Islet precursor cell (in vitro differentiated cells): ENCODE measurements at places on chromosomes 13 and 19.

- peak; percentile 98 for DNase-seq
Measured at GRCh38 chr19:35648017-35648961, at the start of gene COX6B1. TSS of gene COX6B1 (plus strand) at chr19:35648323. CDS start at chr19:35651244, 2,921 bp downstream.

DNA sequence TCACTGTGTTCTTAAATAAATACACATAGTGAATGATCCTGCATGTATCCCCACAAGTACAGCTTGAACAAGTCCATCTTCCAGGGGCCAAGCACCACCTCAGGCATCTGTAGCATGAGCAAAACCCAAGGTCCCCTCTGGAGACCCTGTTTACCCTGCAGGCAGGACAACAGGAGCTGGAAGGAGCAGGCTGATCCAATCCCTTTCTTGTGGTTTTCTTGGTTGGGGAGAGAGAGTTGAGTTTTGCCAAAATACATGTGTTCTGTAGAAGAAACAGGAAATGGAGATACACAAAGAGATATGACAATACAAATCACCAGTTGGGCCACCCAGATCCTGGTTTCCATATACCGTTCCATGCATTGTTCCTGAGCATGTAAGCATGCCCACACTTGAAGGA lies 92.8 kb downstream of the SHISA2 start:
- no peak for DNase-seq

- DNase-seq, result no peak
Measured at GRCh38 chr19:41861116-41861768, 1.2 kb downstream of the RPS19 start.

DNA sequence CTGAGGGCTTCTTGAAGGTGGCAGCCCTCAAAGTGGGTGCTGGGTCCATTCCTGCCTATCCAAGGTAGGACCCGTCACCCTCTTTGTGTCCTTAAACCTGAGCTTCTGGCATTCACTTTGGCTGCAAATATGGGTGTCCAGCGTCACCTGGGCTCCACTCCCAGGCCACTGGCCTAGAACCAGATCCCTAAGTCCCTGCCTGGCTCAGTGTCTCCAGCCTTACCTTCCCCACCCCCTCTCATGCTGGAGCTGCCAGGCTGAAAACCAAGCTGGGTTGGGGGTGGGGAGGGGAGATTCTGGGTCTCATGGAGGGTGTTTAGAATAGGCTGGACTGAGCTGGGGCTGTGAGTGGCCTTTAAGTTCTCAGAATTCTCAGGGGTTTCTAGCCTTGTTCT lies 12.4 kb downstream of the PDE4A start:
- DNase-seq, result peak; percentile 49

GRCh38 chr19:1857648-1858326 lies 5.6 kb downstream of the KLF16 start:
- no peak for DNase-seq

DNA sequence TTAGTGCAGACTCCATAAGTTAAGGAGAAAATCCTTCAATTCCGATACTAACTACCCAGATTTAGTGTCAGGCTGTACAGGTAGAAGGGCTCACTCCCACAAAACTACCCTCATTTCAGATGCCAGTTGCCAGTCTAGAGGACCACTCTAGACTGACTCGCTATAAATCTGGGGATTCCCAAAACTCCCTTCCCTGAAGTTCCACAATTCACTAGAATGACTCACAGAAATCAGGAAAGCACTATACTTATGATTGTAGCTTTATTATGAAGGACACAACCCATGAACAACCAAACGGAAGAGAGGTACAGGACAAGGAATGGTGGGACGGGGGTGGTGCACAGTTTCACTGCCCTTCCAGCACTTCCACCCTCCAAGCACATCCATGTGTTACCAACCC lies 321.2 kb downstream of the DIAPH3 start:
- no peak for DNase-seq

GRCh38 chr19:789701-790060 lies 7.6 kb upstream of the PTBP1 start:
- DNase-seq, result no peak

DNA sequence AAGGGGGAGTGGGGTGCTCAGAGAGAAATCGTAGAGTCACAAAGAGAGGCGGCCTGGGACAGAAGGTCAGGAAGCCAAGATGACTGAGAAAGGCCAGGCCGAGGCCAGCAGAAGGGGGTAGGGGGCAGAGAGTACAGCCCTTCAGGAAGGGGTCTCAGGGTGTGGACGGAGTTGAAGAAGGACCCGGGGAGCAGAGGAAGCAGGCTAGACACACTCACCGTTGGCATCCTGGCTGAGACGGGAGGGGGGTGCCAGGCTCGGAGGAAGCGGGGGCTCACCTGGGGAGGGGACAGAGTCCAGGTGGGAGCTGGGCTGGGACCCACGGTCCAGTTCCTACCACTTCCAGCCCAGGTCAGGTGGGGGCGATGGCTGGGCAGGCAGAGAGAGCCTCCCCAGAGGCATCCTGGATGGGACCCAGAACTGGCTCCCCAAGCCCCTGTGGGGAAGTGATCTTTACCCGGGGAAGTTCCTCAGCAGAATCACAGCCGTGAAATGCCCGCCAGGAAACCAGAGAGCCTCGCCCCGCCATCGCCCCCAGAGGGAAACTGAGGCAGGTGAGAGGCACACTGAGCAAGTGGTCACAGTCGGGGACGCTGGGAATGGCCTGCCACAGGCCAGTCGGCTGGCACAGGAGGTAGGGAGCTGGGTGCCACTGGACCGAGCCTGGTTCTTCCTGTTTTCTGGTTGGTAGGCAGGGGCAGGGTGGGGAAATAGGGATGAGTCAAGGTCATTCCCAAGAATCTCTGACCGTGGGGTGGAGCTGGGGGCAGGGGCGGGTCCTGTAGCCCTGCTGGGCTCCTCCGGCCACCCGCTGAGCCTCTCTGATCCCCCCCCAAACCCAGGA lies 1.4 kb downstream of the MATK start:
- DNase-seq, result peak; percentile 54

GRCh38 chr13:95117092-95117491 lies 184.2 kb downstream of the ABCC4 start:
- DNase-seq, result no peak

- DNase-seq, result no peak
Measured at GRCh38 chr13:32045982-32046785, 14.6 kb downstream of the FRY start.
